ENCODE measurements at places on chromosomes 4 and X.
A peak's percentile ranks its signal among the peaks of the same experiment; 100 is the strongest.

GRCh38 chr4:173039617-173040577 lies 128.7 kb upstream of the GALNT7 start:
- DNase-seq, result no peak

- DNase-seq, result no peak
Measured at GRCh38 chr4:77701121-77701520, 95.5 kb downstream of the CXCL13 start.

DNA sequence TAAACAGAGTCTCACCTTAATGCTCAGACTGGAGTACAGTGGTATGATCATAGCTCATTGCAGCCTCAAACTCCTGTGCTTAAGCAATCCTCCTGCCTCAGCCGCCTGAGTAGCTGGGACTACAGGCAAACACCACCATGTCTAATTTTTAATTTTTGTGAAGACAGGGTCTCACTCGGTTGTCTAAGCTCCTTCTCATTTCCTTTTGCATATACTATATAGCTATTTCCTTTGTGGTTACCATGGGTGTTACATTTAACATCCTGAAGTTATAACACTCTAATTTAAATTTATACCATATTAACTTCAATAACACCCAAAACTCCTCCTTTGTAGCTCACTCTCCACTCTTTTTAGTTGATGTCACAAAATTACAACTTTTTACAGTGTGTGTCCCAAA lies 114.3 kb downstream of the DCK start:
- DNase-seq, result no peak

DNA sequence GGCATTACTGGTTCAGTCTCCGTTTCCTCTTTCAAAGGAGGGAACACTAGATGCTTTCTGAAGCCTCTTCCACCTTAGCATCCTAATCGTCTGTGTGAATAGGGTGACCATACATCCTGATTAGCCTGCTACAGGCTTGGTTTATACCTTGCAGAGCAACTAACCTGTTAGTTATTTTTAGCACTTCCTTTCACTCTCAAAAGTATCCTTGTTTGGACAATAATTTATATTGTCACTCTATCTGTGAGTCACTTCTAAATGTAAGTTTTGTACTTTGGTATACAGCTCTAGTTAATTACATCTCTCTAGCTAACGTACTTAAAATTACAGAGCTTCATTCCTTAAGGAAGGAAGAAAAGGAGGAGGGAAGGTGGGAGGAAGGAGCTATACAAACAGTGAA lies 174.5 kb downstream of the GPC3 start:
- no peak for DNase-seq

GRCh38 chrX:38271154-38271716 lies 50.6 kb upstream of the SRPX start:
- DNase-seq, result no peak

GRCh38 chr4:120865985-120866384 lies 56.5 kb downstream of the PRDM5 start:
- no peak for DNase-seq

DNA sequence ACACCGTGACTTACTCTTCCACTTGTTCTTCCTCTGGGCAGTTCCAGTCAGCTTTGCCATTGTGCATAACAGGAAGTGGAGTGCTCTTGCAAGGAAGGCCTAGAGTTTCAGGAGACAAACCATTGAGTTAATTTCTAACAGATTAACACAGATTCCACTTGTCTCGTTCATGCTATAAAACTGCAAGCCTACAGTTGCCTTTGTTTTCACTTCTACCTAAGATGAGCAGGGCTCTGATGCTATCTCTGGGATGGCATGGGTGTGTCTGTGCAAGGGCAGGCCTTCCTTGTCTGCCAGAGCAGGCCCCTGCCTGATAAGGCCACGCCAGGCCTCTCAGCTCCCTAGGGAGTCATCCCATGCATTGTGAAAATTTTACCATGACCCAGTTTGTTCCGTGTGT lies 67.7 kb upstream of the PGRMC2 start:
- no peak for DNase-seq

- DNase-seq, result peak; percentile 43
Measured at GRCh38 chr4:190020790-190021717, 6.0 kb downstream of the FRG2 start.

DNA sequence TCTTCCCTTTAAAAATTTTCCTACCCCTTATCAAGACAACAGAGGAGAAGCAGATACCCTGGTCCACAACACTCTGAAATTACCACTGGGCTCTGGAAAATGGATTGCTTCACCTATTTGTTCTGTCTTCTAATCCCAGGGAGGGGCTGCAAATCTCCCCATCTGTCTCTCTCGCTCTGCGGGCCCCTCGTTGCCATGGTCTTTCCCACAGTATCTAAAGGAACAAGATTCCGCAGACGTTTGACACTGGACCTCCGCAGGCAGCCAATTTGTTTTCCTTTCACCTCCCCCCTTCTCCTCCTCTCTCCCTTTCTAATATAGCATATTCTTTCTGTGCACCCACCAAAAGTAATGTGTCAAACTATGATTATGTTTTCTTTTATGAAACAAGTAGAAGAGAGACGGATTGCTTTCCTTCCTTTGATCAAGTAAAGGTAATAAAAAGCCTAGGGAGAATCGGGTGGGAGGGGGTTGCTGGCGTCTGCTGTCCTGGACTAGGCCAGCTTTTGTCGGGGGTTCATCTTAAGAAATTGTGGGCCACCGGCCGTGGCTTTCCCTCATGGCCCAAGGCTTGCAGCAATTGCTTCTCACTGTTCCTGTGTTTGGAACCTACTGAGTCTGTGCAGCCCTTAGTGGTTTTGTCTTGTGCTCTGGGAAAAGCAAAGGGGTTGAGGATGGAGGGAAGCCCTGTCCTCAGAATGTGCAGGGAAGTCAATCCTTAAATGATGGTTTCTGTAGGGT lies 81.0 kb downstream of the MGST2 start:
- DNase-seq, result no peak

DNA sequence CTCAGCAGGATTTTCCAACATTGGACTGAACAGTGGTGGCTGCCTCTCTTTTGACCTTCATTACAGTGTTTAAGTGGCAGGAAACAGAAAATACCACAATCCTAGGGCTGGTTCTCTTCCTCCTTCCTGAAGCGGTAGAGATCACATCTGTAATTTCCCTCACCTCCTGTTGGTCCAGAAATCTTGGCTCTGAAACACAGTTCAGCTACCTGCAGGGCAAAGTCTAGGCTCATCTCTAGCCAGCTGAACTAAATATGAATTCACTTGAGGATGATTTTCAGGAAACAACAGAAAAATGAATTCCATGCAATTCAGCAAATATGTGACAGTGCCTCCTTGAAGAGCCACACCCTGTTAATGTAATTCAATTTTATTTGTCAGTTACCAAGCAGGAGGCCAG lies 531.9 kb downstream of the INPP4B start:
- no peak for DNase-seq

DNA sequence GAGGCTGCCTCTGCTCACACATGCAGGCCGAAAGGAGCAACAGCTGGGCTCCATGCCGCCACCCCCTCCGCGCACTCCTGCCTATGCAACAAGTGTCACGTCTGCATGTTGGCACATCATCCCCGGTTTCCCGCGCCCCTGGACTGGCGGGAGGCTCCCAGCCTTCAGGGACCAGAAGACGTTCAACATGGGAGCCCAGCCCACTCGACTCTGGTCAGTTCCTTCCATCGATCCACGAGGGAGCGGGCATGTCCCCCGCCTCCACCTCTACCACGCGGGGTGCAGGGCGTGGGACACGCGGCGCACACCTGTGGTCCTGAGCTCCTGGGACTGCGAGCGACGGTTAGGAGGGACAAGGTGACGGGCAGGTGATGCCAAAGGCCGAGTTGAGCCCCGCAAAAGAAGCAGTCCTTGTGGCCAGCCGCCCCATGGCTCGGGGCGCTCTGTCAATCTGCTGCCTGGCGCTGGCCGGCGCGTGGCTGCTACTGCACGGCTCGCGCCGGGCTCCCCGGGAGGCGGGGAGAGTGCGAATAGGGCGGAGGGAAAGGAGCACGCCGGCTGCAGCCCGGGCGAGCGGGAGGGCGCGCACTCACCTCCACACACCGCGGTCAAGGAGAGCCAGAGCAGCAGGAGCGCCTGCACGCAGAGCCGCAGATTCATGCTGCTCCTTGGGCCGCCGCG lies 645 bp downstream of the APLN start:
- no peak for DNase-seq

DNA sequence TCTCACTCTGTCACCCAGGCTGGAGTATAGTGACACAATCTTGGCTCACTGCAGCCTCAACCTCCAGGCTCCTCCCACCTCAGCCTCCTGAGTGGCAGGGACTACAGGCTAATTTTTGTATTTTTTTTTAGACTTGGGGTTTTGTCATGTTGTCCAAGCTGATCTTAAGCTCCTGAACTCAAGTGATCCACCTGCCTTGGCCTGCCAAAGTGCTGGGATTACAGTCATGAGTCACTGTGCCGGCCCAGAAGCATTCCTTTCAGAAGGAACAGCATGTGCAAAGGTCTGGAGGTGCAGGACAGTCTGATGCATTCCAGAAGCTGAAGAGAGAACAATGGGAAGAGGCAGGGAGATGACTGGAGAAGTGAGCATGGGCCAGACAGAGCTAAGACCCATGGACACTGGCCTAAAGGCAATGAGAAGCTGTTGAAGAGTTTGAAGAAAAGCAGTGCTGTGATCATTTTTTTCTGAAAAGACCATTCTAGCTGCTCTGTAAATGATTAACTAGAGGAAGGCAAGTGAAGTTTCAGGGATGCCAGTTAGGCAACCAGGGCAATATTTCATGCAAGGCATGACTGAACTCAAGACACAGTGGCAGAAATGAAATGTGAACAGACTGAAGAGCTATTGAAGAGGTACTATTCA lies 43.2 kb downstream of the MANBA start:
- DNase-seq, result no peak

GRCh38 chr4:55509266-55509665 lies 37.4 kb downstream of the CLOCK start:
- DNase-seq, result no peak

- no peak for DNase-seq
Measured at GRCh38 chr4:39621582-39621981, 17.1 kb downstream of the SMIM14 start.

DNA sequence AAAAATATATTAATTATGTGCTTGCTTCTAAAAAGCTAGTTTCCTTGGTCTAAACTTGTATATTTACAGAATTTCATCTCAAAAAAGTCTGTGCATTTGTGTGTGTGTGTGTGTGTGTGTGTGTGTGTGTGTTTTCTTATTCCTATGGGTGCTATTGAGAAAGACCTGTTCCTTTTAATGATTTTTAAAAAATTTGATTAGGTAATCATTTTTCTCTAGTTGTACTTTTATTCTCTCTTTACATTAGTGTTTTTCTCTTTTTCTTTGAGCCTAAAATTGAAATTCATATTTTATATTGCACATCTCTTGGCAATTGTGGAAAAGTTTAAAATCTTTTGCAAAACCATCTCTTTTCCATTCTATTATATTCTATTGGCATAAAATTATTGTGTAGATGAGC lies 690.4 kb upstream of the NDST4 start:
- no peak for DNase-seq

DNA sequence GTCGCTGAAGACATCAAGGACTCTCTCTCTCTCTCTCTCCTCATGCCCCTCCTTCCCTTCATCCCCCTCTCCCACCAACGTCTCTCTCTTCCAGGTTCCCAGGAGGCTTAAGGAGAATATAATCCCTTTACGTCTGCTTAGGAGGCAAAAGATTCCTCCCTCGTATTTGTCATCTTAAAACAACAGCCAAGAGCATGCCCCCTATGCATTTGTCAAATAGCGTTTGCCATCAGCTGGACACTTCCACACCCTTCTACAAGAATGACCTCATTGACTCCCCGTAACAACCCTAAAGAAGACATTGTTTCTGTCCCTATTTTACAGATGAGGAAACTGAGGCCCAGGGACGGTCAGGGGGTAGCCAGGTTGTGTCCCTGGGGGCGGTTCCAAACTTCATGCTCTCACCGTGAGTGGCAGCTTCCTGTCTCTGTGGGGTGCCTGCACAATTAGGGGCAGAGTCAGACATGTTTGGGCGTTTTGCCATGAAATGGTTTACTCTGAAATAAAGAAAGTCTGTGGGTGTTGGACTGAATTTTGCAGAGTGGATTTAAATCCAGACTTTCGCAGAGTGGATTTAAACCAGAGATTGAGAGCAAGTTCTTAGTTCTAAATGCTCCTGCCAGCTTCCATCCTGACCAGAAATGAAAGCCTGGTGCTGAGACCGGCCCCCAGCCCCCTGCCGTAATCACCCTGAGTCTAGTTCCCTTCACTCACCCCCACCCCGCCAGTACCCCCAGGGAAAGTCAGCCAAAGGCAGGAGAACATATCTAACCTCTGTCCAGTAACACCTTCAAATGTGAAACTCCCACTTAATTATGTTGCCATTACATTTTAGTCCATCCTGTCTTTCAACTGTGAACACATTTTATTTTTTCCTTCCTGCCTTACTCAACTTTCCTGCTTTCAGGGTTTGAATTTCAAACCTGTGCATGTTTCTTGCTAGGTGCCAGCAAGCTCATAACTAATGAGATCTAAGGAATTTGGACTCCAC lies 44.3 kb upstream of the TBL1X start:
- DNase-seq, result no peak

DNA sequence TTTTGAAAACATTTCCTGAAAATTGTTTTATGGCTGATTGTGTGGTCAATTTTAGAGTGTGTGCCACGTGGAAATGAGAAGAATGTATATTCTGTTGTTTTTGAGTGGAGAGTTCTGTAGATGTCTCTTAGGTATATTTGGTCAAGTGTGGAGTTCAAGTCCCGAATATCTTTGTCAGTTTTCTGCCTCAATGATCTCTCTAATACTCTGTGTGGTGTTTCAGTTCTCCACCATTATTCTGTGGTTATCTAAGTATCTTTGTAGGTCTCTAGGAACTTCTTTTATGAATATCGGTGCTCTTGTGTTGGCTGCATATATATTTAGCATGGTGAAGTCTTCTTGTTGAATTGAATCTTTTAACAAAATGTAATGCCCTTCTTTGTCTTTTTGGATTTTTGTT lies 113.3 kb downstream of the LINC00632 start:
- no peak for DNase-seq

DNA sequence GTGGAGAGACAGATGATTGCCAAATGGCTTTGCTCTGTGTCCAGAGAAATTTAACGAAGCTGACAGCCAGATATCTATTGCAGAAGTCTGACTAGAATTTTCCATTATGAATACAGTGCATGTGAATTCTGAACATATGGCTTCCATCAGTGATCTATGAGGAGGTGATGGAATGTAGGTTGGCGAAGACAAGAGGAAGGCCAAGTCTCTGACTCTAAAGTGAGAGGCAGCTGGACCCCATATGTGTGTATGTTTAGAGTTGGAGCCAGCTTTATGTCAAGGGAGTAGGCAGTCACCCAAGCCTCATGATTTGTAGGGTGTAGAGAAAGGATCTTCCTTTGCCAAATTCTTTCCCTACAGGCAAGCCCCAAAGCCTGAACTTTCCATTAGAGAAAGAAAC lies 76.2 kb upstream of the TEX13D start:
- DNase-seq, result no peak
